ENCODE measurements at places on chromosomes 6 and 20.
A peak's percentile ranks its signal among the peaks of the same experiment; 100 is the strongest.

DNA sequence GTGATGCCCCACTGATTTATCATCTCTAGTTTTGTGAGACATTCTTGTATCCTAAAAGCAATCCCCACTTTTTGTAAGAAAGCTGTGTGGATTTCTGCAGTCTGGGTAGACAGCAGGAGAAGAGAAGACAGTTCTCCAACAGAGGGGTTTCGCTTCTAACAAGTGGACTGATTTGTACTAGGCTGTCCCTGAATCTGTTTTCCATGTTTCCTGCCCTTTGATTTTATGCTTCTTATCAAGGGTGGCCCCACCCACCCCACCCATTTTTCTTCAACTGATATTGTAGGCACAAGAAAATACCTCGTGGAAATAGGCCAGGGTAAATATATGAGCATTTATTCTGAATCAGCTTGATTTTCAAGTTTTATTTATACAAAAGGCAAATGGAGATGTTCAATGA, 25.7 kb upstream of the JAG1 start:
- no peak for DNase-seq

DNA sequence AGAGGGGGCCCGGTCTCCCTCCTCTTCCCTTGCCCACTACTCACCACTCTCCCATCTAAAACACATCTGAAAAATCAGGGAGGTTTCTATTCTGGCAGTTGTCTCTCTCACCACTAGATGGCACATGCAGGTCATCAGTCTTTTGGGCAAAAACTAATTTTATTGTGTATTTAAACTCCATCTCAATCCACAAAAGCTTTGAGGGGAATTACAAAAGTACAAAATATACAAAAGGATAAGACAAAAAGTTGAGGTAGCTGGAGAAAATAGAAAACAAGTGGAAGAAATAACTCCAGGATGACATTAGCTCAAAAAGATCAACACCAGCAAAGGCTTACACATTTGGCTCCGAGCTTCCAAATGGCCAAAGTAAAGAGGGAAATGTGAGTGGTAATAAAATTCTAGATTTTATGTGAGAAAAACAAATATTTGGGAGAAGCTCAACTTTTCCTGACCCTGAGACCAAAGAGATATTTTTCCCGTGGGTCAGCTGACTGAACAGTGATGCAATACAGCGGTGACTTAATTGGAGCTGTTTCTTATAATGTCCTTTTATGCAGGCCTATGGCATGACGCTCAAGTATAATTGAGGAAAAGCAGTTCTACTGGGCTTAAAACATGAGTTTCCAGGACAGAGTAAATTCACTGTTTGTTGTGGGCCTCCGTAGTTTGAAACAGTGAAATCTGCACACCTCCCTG, 79.8 kb upstream of the CHD6 start:
- DNase-seq: peak; percentile 32

DNA sequence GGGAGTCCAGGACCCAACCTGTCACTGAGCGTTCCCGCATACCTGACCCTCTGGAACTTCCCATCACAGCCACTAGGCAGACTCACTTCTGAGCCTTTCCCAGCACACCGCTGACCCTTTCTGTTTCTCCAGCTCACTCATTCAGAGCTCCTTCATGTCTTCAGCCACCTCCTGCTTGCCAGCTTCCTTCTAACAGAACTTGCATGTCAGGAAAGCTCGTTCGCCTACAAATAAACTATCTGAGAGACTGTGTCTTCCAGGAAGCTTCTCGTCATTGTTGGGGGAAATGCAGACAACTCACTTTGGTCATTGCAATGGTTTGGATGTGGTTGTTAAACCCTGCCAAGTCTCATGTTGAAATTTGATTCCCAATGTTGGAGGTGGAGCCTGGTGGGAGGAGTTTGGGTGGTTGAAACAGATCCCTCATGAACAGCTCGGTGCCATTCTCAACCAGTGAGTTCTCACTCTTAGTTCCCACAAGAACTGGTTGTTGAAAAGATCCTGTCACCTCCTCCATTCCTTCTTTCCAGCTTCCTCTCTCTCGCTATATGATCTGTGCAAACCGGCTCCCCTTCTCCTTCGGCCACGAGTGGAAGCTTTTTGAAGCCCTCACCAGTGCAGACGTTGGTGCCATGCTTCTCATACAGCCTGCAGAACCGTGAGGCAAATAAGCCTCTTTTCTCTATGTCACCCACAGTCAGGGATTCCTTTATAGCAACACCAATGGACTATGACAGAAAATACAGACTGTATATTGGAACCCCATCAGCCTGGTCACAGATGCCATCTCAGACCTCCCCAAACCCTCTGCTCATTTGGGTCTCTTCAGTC, 1.4 kb upstream of the MUC21 start:
- DNase-seq: peak; percentile 82

- no peak for DNase-seq
These were observed 5.4 kb downstream of the GID8 start for GRCh38 chr20:62943396-62943795.

DNA sequence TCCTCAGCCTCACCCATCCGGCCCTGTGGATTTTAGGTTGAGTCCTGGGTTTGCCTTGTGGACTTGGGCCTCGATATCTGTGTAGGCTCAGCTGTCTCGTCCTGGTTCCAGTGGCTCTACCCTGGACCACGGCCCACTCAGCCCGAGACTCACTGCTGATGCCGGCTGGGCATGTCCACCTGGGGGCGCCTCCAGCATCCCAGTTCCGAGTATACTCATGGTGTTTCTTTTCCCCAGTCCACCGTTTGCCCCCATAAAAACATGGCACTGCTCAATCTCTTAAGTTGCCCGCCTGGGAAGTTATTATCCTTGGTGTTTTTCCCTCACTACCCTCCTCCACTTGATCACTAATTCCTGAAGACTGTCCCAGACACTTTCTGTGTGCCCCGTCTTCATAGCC, 99.1 kb downstream of the ARID1B start:
- no peak for DNase-seq
